RCC 7860 (cell line): ENCODE measurements at places on chromosomes 7 and 10.

- DNase-seq = peak; percentile 96
Observed at GRCh38 chr7:144384071-144384470, 19.4 kb downstream of the NOBOX start.

DNA sequence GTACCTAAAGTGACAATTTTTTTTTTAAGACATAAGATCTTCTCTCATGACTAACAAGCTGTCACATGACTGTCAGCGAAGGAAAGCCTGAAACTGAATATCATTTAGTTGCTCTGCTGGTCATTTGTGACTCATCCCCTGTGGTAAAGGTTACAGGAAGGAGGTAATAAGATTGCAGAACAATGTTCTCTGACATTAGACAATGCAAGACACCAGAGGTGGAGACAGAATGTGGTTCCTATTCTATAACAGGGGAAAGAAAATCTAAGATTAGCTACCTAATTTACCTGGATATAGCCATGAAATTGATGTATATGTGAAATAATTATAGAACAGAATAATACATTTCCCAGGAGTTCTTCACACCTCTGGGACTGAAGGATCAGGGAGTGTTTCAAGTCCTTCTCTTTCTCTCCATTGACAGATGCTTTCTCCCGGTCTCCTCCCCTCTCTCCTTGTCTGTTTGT is 47.7 kb downstream of the LRGUK start:
- peak; percentile 84 for DNase-seq

DNA sequence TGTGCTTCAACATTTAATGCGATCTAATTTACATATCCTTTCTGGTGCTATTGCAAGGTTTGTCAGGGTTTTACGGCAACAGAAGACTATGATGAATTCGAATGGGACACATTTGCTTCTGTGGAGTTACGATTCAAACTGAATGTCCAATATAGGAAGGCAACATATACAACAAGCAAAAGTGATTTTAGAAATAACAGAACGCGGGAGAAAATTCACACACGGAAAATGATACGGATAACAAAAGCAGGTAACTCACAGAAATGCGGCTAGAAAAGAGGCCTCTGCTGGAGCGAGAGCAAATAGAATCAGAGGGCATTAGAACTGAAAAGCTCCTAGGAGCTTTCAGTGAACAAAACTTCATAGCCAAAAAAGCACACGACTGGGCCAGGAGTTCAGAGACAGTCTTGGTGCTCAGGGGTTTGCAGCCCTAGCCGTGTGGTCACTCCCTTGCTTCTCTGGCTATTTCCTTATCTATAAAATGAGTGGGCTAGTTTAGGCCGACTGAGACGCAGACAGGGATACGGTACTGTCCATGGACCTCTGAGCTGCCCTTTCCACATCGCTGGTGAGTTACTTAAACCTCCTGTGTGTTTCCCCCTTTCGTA is 557 bp upstream of the TAX1BP1 start:
- DNase-seq = no peak

DNA sequence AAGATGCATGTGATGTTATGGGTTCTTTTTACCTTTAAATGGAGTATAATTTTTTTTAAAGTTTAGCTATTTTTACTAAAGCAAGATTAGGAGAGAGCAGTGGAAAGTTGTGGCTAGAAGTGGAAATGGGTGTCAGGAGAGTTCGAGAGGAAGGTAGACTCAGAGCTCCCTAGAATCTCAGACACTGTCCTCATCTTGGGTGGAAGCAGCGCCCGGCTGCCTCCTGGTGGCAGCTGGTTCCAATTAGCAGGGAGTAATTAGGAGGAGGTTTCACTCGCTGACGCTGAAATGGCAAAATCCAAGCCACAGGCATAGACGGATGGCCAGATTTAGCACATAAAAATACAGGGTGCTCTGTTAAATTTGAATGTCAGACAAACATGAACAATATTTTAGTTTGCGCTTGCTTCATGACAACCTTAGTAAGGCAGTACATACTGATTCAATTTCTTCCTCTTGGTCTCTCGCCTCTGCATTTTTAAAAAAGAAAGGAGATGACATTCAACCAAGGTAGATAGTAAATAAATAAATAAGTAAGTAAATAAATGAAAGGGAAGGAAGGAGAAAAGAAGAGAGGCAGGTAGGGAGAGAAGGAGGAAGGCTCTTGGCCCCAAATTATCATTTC is 58.5 kb downstream of the LGI1 start:
- peak; percentile 18 for DNase-seq

DNA sequence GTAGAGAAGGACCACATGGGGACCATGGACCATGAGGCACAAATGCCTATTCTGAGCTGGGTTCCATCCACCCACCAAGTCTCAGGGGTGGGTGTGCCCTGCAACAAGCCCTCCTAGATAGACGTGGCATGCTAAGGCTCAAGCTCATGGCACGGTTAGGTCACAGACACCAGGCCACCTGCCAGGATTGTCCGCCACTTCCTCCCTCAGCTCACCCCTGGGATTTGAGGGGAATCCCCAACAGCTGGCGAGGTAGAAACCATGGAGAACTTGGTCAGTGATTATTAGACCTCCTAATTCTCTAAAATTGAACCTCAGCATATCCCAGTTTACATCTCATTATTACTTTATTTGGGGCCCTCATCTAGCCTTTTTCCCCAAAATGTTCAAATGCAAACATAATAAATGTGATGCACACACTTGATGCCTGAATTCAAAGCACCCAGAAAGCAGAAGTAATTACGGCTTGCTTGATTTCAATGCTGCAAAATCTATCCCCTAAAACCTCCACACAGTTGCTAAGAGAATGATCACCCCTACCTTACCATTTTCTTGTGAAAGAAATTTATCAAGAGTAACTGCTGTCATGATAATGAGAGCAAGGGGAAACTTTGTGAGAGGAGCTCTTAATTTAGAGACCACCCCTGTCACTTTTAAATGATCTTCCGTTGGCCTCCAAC is 366.6 kb upstream of the PFKP start:
- no peak for DNase-seq

DNA sequence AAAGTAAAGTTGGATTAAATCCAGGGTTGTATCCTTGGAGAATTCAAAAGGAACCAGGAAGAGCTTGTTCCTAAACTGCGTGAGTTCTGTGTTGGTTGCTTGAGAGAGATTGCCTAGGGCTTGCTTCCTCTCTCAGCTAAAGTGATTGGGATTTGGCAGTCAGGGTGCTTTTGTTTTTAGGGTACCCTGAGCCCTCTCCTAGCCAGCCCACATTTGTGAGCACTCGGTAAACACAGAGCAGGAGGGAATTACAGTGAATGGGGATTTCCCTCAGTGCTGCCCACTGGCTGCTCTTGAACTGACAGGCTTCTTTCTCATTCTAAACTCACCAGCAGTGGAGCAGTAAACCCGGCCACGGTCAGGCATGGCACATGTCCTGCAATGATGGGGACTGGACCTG is 146.9 kb downstream of the TPST1 start:
- peak; percentile 36 for DNase-seq

GRCh38 chr10:80487791-80488538 is 33.9 kb downstream of the TSPAN14 start:
- no peak for DNase-seq

GRCh38 chr10:31774299-31774900 is 154.2 kb downstream of the ARHGAP12 start:
- DNase-seq = no peak

DNA sequence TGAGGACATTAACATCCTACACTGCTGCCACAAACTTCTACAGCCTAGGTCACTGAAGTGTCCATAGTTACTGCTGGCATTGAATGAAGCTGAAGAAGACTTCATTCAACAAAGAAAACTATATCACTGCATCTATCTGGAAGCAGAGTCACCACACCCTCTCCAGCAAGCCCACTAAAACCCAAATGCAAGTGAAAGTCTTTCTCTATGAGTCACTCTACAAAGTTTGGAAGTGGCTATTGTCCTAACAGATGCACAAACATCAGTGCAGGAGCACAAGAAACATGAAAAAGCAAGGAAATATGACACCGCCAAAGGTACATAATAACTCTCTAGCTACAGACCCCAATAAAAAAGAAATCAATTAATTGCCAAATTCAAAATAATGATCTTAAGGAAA is 43.5 kb upstream of the CAMK2B start:
- DNase-seq = no peak

- DNase-seq = no peak
Observed at GRCh38 chr7:29228289-29229011, 33.9 kb downstream of the CHN2 start.

GRCh38 chr7:100477871-100478267 is 1.1 kb downstream of the TSC22D4 start:
- DNase-seq = no peak

DNA sequence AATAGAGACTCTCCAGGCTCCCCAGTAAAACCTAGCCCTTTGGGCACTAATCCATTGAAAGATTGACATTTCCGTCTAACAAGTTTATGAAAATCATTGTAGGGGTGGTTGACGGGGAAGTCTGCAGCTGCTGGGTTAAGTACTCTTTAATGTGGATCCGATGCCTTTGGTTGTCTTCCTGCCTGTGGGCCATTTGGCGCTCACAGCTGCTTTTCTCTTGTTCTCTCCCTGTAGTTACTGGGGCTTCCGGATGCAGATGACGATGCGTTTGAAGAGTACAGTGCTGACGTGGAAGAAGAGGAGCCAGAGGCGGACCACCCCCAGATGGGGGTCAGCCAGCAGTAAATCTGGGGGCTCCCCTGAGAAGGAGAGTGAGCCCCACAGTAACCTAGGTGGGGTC is 22.4 kb downstream of the MTURN start:
- DNase-seq = no peak

DNA sequence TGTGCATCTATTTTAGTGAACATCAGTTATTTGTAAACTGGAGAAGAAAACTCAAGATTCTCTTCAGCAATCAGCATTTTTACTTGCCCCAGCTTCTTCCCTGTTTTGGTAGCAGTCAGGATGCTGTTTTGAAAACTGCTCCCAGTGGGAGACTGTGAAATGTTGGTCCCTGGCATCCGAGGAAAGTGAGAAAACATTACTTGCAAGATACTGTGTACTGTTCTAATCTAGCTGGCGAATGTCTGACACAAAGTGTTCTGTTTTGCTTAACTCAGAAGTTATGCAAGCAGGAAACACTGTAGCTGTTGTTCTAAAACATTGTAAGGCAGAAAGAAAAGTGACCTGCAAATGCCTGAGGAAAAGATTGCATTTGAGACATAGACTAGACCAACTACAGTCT is 171.8 kb upstream of the POM121L12 start:
- no peak for DNase-seq

GRCh38 chr7:96591900-96592676 is 117.6 kb downstream of the SEM1 start:
- no peak for DNase-seq

DNA sequence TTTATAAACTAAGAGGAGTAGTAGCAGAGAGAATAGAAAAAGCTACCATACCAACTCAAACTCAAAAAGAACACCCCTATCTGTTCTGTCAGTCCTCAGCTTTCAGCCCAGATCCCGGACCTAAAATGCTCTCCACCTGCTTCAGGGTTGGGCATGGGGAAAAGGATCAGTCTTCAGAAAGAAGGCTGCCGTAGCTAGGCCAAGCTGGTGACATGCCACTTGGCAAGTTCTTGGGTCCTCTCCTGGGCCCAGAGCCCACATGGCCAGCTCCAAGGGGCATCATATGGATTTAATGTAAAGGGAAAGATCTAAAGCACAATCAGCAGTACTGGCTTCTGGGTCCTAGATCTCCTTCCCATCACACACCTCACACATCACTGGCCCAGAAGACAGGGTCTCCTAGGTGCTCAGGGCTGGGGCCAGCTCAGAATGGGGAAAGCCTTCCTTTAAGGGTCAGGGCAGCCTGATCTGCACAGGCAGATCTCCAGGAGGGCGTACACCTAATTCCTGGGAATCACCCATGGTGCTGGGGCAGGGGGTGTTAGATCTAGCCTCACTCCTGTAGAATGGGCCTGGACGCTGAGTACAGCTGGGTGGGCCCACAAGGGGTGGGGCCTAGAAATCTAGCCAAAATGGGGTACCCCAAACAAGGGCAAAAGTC is 2.5 kb downstream of the VAX1 start:
- no peak for DNase-seq

DNA sequence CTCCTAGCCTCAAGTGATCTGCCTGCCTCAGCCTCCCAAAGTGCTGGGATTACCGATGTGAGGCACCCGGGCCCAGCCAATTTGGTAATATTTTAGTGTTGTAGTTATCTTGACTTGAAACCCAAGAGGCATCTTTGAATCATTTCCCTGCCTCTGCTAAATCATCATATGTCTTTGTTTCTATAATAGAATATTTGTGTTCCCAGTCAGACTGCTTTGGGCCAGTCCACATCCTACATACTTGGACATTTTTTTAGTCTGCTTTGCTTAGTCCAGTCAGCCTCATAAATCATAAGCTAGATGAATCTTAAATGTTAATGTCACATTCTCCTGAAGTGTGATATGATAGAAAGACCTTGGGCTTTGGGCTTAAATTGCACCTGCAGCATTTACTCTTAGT is 5.9 kb downstream of the STAM start:
- no peak for DNase-seq

DNA sequence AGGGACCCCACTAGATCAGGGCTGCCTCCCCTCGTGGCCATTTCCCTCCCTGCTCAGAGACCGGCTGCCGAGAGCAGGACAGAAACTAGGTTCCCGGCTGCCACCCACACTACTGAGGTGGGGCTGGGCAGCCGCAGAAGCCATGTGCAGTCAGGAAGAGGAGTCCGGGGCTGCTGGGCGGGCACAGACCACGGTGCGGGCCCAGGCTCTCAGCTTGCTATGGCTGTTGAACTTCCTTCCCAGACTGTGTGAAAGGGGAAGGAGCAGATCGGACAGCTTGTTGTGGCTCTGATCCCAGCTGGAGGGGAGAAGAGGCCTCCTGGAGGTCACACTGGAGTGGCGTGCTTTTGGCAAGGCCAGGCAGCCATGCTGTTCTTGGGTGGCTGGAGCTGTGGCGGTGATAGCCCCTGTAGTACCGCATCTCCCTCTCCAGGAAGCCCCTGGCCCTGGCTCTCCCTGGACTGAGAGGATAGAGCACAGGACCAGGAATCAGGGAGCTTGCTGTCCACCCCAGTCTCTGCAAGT is 56.8 kb downstream of the HK1 start:
- DNase-seq = no peak

DNA sequence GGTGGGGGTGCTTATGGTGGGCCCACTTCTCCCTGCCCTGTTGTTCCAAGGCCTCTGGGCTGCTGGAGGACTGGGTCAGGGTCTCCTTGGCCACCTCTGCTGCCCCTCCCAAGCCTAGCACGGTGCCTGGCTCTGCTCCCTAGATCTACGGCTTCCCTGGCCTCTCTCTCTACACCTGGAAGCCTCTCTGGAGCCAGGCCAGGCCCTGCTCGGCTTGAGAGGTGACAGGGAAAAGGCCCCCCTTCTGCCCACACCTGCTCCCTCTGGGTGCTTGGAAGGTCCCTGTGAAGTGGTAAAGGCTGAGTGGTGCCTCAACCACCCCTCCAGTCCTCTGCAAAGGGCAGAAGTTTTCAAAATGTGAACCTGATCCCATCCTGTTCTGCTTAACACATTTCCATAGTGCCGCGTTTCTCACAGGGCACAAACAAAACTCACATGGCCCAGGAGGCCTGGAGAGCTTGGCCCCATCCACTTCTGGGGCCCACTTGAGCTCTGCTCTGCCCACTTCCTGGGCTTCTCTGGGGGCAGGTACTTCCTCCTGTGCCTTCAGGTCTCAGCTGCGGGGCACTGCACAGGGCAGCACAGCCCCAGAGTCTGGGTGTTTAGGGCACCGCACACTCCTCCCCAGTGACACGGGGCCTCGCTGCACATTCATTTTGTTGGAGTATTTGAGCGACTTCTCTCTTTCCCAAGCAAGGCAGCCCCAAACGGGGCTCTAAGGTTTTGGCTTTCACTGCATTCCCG is 169.9 kb downstream of the PIP4K2A start:
- DNase-seq = no peak

GRCh38 chr10:13158401-13158800 is 3.0 kb upstream of the MCM10 start:
- no peak for DNase-seq
